ENCODE measurements at places on chromosomes 2 and 18.

DNA sequence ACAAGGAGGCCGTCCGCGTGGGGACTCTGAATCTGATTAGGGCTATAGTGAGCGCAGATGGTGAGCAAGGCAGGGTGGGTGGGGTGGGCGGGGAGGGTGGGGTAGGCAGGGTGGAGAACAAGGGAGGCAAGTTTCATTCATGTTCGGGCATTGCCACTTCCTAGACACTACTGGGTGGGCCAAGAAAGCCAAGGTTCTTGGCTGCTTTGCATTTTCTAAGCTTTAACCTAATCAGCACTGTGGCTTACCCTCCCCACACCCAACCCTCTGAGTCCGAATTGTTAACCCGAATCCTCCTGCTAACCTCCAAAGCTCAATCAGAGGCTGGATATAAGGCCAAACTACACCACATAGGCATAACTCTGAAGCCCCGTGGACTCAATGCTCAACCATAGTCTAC is 18.1 kb downstream of the MROH2A start:
- DNase-seq: no peak

GRCh38 chr18:21486905-21487437 is 113.5 kb downstream of the ESCO1 start:
- no peak for DNase-seq

- no peak for DNase-seq
Measured at GRCh38 chr2:169694894-169695260, 608 bp downstream of the PHOSPHO2 start.

- DNase-seq: no peak
Measured at GRCh38 chr18:39205565-39206195, 1640.1 kb upstream of the CELF4 start.

- no peak for DNase-seq
Measured at GRCh38 chr2:58235984-58236383, 5.1 kb downstream of the FANCL start.

GRCh38 chr2:151728804-151729414 is 5.4 kb downstream of the NEB start:
- no peak for DNase-seq

DNA sequence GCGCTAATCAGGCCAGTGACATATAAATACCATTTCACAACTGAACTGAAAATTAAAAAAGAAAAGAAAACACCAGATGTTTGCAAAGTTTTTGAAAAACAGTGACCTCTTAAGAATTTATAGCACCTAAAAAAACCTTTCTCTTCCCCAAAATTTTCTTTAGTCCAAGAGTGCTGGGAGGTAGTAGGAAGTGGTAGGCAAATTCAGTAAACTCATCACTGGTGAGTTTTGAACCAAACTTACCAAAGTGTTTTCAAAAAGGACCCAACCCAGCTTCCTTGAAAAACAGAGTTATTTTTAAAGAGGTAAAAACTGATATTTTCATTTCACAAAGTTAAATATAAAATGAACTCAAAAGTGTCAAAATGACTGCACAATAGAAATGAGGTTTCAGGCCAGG is 90.4 kb downstream of the TMEM247 start:
- no peak for DNase-seq

- DNase-seq: peak; percentile 14
Measured at GRCh38 chr2:146806364-146807005, 1038.3 kb upstream of the ACVR2A start.

GRCh38 chr2:99748344-99748743 is 258.5 kb upstream of the REV1 start:
- DNase-seq: no peak

DNA sequence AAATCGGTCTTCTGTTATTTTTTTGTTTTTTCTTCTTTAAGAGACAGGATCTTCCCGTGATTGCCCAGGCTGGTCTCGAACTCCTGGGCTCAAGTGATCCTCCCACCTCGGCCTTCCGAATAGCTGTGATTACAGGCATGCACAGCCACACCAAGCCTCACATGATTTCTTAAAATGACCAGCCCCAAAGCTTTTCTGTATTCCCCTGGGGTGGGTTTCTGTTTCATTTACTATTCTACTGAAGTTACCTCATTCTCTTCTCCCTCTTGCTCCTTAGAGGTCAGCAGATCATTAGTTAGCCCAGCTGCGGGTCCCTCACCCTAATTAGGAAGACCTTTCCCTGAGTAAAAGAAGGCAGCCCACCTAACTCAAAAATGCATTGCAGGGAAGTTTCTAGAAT is 27.6 kb downstream of the SLC1A4 start:
- no peak for DNase-seq

DNA sequence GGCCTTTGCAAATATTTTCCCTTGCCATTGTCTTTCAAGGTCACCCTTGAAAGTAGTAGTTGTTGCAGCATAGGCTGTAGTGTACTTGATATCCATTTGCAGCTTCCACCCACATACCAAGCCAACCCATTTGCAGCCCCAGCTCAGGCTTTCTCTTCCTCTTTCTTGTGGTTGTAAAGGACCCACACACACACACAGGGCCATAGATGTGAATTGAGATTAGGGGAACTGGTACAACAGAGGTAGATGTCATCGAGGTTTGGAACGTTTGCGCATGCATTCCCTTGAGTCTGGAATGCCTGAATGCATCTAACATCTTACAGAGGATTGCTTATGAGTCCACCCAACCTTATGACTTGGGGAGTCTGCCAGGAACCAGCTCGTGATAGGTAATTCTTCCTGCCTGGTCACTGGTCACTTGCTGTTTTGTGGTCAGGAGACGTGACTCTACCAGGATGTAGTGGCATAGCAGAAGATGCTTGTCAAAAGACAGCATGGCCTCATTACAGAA is 91.9 kb downstream of the MRPS9 start:
- no peak for DNase-seq

DNA sequence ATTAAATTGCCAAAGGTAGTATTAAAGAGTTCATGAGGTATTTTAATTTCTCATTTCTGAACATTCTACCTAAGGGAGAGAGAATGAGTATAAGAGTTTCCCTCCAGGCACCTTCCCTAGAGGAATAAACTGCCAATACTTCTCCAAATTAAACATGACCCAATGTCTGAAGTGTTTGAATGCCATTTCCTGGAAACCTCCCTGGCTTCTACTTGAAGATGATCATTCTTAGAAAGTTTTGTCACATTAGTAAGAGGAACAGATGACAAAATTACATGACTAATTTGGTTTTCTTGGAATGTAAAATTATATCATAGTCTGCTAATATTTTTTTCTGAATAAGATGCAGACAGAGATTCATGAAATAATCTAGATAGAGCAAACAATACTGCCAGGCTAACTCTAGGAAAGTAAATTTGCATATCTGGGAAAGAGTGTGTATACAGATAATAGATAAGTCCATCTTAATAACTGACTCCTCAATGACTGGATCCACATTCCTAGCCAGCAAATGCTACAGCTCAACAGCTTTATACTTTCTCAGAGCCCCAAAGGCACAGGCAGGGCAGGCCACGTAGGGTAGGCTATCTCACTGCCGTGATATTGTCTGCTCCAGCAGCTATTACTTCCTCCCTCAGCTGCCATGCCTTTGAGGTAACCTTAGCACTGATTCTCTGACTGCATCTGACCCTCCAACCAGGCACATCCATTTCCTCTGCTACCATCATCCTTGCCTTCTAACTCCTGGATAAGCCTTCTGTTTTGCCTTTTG is 630.8 kb upstream of the PIK3C3 start:
- DNase-seq: no peak

DNA sequence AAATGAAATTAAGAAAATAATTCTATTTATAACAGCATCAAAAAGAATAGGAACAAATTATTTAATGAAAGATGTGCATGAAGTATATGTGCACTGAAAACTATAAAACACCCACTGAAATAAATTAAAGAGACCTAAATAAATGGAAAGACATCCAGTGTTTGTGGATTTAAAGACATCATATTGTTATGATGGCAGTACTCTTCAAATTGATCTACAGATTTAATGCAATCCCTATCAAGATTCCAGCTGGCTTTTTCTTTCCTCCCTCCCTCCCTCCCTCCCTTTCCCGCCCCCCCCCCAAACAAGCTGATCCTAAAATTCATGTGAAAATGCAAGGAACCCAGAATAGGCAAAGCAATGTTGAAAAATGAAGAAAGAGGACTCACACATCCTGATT is 83.5 kb upstream of the ZFP36L2 start:
- no peak for DNase-seq

DNA sequence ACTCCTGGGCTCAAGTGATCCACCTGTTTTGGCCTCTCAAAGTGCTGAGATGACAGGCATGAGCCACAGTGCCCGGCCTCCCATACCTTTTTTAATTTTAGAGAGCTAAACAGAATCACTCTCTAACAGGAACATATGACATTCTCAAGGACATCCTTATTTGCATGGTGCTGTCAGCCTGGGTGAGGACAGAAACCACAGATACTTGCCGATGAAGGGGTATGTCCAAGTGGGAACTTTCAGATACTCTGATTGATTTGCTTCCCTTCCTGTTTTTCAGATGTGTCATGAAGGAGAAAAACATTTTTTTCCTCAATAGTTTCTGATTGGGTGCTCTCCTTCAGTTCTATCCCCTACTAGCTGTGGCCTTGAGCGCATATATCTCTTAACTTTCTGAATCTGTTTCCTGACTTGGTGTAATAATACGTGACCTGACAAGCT is 49.6 kb downstream of the MYO3B start:
- DNase-seq: no peak

DNA sequence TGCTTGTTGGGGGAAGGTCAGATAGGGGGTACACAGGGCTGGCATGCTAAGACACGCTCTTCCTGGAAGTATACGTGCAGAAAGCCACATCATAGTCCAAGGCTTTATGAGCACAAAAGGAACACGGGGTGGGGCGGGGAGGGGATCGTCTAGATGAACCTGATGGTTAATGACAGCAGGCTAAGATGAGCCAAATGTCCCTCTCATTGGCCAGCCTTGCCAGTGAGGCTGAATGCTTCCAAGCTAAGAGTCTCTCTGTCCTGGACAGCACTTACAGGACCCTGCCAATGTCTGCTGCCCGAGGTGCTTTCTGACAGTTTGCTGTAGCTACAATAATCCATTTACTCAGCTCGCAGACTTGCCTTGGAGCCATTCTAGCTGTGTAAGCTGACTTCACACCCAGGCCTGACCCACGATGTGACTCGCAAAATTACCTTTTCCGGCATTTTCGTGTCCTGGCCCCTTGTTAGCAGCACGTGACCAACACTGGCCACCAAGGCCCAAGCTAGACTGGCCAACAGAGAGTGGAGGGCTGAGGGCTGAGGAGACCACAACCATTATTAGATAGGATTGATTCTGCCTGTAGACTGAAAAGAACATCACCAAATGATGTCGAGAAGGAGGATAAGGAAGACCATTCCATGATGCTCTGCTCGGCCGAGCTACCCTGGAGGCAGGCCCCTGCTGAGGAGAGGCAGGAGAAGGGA is 84.2 kb downstream of the MALT1 start:
- no peak for DNase-seq

- no peak for DNase-seq
Measured at GRCh38 chr2:106581755-106582147, 94.6 kb downstream of the CD8B2 start.
